Cortex of kidney (tissue), 1 donor: ENCODE measurements at places on chromosomes 3 and 15.

GRCh38 chr15:64673866-64674265 lies 101.5 kb downstream of the RBPMS2 start:
- DNase-seq: no peak

- DNase-seq: no peak
These were observed 23.6 kb downstream of the SETD5 start for GRCh38 chr3:9420850-9421549.

- DNase-seq: no peak
These were observed 6.1 kb downstream of the RHCG start for GRCh38 chr15:89490081-89490813.

DNA sequence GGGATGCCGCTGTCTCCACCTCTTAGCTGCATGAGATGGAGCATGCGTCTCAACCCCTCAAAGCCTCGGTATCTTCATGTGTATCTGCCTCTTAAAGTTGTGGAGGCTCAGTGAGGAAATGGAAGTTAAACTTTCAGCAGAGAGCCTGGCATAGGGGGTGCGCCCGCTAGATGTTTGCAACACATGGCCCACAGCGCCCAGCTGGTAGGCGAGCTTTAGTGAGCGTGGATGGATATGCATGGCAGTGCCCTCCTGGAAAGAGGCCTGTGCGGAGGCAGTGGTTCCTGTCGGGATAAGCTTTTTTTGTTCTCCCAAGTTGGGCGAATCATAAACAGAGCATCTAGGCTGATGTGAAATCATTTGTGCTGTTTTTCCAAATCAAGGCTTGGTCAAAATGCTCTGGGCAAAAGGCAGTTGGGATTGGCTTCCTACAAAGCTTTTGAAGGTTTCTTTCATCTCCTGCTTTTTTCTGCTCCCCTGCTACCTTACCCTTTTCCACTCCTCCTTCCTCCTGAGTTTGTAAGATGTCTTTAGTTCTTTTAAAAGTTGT lies 272.4 kb upstream of the TPM1 start:
- no peak for DNase-seq

GRCh38 chr3:141368925-141369794 lies 856 bp downstream of the ZBTB38 start:
- DNase-seq: no peak

GRCh38 chr15:92770641-92771040 lies 115.1 kb upstream of the FAM174B start:
- DNase-seq: no peak

DNA sequence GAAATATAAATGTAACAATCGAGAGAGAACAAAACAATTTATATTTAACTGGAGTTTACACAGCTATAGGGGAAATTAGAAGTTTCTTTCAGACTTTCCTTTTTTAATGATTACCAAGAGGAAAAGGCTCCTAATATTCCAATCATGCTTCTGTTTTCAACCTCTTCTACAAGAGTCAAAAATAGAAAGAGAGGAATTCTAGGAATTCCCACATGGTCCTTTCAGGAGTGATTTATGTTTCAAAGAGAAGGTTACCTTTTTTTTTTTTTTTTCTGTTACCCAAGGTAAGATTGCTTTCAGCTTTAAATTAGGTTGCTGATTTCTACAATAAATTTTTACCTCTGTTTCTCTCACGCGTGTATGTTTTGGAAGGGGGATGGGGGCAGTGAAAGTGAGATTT lies 355.3 kb upstream of the DCBLD2 start:
- no peak for DNase-seq

DNA sequence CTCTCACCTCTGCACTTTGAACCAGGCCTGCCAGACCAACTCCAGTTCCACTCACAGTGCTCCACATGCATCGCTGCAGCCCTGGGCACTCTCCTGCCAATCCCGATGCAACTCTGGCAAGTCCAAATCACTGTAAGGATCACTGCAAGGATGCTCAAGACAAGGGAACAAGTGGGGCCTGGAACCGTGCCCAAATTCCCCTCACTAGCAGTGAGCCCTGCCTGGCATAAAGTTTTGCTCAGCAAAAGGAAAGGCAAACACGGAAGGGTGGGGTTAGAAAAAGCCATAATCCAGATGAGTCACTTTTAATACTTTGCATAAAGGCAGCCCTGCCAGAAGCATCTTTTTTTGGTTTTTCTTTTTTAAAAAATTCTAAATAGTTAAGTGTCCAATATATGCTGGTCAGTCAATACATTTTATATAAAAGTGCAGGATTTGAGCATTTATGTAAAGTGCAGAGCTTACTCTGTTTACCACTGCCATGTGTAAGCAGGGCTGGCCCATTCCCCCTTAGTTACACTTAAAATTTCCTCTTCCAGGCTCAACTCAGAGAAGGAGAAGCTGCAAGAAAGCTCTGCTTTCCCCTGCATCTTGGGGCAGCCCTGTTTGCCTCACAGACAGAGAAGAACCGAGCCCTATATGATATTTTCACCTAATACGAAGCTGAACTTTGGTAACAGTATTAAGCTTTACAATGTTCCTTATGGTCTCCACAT lies 102.2 kb downstream of the CD47 start:
- no peak for DNase-seq

DNA sequence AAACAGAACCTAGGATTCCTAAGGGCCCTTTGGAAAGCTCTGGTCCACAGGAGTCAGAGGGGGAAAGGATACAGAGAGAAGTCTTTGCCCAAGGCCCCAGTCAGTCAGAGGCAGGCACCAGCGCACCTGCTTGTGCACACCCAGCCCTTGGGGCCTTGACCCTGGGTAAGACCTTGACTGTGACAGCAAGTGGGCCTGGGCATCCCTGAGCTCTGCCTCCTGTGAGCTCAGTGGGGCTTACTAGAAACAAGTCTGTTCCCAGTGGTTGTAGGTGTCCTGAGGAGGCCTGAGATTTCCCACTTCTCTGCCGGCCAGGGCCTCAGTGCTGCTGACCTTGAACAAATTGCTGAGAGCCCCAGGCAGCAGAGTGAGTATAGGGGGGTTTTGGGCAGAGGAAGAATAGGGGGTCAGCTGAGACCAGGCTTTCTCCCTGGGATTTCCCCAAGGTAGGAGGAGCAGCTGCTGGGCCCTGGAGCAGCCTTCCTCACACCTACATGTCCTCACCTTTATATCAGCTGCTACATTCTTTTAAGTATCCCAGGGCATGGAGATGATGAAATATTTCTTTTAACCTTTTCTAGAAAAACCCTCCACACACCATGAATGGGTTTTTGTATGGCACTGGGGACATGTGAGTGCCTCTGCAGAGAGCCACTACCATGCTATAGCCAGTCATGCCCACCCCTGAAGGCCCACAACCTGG lies 9.7 kb upstream of the DAG1 start:
- no peak for DNase-seq

- no peak for DNase-seq
These were observed 158.7 kb upstream of the NANOGP8 start for GRCh38 chr15:35243758-35244157.

GRCh38 chr15:41827290-41827879 lies 507 bp upstream of the JMJD7 start:
- no peak for DNase-seq

DNA sequence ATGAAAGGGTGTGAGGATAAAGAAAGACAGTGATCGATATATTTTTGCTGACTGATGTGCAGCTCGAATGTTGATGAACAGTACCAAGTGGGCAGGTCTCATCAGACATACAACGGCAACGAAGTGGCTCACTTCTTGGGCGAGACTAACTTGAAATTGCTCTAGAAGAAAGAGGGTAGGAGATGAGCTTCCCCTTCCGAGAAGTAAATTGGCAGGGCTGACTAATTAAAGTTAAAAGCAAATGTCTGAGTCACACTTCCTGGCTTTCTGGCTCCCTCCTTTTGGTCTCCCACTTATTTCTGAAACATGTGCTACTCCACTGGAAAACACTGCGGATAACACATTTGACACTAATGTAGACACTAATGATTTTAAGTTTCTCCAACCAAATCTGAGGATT lies 228.3 kb downstream of the ABHD5 start:
- no peak for DNase-seq

GRCh38 chr15:74398183-74398582 lies 30.7 kb upstream of the CYP11A1 start:
- DNase-seq: no peak

- DNase-seq: no peak
These were observed 406.2 kb downstream of the MFSD1 start for GRCh38 chr3:159208050-159208449.

DNA sequence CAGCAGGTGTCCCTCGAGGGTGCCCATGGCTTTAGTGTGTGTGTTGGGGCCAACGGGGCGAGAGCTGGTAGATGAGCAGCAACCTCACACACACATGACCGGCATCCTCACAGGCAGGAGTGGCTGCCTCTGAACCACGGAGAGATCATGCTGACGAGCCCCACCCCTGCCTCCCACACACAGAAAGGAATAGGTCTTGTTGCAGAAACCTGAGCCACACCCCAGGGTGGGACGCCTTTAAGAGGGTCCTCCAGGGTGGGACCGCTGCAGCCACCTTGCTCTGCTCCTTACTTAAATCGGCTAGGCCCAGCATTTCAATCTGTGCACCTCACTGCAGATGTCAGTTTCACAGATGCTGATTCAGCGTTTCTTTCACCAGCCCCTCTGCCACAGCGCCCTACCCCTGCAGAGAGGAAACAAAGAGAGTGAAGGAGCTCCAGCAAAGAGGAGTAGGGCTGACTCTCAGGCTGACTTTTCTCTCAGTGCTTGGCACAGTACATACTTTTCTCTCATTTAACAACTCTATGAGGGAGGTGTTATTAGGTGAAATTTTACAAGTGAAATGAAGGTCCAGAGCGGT lies 61.2 kb upstream of the EPHB3 start:
- DNase-seq: no peak

DNA sequence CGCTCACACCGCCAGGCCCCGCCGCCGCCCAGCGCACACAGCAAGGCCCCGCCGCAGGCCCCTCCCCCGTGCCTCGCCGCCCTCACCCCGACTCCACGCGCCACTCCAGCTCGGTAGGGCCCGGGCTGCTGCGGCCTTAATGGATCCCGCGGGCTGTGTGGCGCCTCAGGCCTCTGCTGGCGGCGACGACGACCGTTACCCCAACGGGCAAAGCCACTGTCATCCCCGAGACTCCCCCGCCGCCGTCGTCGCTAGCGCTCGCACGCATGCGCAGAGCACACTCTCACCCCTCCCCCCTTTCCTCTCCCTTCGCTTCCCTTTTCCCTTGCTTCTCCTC lies at the start of gene MSL2:
Gene MSL2 (minus strand): TSS at position 272 of the 337 bp plus-strand sequence. CDS start 1,222 bp downstream, outside the sequence.
- DNase-seq: no peak

GRCh38 chr15:70504299-70504951 lies 258.9 kb downstream of the UACA start:
- no peak for DNase-seq

DNA sequence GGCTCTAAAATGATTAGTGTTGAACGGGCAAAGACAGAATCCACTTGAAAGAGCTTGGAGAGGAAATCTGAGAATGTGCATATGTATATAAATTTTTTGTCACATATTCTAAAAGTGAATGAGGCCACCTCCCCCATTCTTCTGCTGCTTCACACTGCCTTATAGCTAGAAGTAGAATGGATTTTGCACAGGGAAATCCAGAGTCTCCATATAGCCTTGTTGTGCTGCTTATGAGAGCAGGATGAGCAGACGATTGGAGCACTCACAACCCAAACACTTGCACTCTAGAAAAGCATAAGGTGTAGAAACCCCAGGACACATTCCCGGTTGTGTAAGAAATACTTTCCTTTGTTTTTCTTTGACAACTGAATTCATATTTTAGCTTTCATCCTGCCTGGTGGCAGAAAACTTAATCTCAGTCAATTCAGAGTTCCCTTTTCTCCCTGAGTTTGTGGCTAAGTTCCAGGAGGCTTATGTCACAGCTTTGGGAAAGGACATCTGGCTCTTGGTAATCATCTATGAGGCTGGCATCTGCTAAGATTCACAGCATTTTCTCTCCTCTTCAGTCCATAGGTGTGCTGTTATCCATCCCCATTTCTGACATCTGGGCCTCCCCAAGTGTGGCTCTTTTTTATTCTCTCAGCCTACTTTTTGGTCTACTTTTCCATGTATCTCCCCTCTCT lies 188.4 kb upstream of the PFN2 start:
- DNase-seq: no peak

- no peak for DNase-seq
These were observed 26.1 kb upstream of the LOXL1 start for GRCh38 chr15:73900095-73900712.

DNA sequence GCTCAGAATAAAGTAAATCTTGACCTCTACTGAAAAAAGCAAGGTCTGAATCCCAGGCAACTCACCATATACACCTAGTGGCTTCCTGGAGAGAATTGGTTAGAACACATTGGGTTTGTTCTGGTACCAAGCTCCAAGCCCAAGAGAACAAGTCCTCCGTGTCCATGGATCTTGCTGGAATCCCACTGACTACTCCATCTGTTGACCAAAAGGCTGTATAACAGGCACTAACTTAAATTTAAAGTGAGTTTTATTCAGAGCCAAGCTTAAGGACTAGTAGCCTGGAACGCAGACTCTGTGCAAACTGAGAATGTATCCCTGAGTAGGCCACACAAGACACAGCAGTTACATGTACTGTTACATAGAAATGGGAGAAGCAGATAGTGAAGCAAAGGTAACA lies 342.1 kb upstream of the LRRC3B start:
- no peak for DNase-seq

DNA sequence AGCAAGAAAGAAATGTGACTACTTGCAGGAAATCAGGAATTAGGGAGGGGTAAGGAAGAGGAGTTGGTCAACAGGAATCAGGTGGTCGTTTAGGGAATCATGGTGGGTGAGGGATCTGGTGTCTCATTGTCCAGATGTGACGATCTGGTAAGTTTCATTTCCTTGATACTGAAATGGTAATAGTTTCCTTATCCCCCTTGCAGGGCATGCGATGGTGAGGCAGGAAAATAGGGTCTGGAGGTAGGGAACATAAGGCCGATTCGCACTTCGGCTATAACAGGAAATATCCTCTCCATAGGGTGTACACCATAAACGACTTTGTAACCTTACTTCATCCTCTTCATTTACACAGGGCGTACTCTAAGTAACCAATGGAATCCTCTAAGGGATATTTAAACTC lies 574 bp upstream of the LRRC34 start:
- DNase-seq: no peak

GRCh38 chr15:35182841-35183479 lies 97.9 kb upstream of the NANOGP8 start:
- DNase-seq: no peak

- DNase-seq: no peak
These were observed at the start of gene ATP2B2 for GRCh38 chr3:10505050-10505790. TSS of gene ATP2B2 (minus strand) at chr3:10505586. CDS start at chr3:10449543, 56,043 bp downstream.

DNA sequence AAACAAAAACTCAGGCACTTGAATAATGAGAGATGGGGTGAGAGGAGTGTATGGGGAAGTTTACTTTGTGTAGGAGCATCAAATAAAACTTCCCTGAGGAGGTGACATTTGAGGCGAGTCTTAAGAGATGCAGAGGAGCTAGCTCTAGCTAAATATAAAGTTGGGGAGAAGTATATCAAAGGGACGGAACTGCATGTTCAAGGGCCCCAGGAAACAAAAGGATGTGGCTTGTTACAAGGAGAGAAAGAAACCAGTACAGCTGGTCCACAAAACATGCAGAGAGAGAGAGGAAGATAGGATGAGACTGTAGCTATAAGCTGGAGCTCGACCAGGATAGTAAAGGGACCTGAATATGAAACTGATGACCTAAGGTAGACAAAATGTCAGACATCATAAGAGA lies 17.6 kb downstream of the FEZF2 start:
- no peak for DNase-seq
